ENCODE measurements at places on chromosomes 13 and 19.

DNA sequence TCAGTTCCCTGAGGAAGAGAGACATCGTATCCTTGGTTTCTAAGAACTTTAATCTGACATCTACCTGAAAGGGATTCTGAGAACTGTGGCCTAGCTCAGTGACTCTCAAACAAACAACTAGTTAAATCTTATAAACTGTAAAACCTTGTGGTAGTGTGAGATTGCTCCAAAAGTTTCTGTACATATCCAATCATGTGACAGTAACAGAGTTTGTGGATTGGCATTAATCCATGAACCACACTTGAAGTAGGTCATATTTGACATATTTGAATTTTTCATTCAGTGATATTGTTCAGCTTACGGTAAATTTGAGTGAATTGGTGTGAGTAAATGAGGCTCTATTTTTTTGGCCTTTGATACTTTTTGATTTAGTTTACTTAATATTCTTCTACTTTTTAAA lies 15.0 kb downstream of the TDRD3 start:
- DNase-seq, result no peak

- DNase-seq, result no peak
Measured at GRCh38 chr13:90618133-90618532, 729.4 kb upstream of the MIR17HG start.

DNA sequence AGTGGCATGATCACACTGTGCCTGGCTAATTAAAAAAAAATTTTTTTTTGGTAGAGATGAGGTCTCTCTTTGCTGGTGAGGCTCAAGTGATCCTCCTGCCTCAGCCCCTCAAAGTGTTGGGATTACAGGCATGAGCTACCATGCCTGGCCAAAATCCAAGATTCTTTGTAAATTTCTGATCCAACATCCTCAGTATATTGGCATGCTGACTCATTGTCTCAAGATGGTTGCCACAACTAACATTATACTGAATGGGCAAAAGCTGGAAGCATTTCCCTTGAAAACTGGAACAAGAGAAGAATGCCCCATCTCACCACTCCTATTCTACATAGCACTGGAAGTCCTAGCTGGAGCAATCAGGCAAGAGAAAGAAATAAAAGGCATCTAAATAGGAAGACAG lies 100.0 kb downstream of the KLF5 start:
- DNase-seq, result no peak

GRCh38 chr19:17266589-17266974 lies 661 bp upstream of the BABAM1 start:
- DNase-seq, result no peak

- no peak for DNase-seq
Measured at GRCh38 chr19:10418235-10418484, 2.2 kb upstream of the PDE4A start.

GRCh38 chr13:35567406-35567980 lies 91.0 kb upstream of the MAB21L1 start:
- no peak for DNase-seq

DNA sequence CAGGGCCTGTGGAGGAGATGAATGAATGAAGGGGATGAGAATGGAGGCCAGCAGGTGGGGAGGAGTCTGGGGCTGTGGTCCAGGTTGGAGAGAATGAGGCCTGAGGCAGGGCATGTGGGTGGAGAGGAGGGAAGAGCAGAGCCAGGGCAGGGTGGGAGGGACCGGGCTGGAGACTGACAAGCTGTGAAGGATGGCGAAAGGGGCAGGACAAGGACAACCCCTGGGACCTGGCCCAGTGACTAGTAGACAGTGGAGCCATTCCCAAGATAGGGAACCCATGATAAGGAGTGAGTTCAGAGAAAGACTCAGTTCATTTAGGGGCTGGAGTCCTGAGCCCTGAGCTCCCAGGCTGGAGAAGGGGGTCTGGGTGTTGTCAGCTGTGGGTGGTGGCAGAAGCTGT lies 3.0 kb downstream of the PTH2 start:
- no peak for DNase-seq

GRCh38 chr13:96229356-96229755 lies 139.4 kb downstream of the HS6ST3 start:
- no peak for DNase-seq

DNA sequence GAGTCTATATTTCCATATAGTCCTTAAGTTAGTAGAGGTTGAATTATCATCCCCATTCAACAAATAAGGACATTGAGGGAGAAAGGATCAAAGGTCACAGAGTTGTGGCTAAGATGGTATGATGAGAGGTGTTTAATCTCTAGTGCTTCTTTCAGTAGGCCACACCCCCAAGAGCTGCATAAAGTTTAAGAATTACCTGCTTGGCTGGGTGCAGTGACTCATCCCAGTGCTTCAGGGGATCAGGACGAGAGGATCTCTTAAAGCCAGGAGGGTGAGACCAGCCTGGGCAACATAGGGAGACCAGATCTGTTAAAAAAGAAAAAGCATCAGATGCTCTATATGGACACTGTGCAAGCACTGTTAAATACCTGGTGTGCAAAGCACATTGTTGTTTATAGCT lies 560.0 kb upstream of the KLHL1 start:
- no peak for DNase-seq

DNA sequence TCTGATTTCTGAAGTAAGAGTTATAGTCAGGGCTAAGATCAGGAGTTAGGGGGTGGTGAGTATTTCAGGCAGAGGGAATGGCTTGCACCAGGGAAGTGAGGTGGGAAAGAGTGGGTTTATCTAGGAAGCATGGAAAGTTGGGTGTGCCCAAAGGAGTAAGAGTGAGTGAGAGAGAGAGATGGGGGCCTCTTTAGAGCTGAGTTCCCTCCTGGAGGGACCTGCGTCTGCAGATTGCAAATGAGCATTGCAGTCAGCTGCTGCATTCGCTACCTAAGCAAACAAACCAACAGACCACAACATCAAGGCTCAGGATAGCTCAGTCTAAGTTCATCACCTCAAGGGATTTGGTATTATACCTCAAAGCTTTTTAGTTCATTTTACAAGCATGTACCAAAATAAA lies 405.8 kb downstream of the FGF9 start:
- no peak for DNase-seq

DNA sequence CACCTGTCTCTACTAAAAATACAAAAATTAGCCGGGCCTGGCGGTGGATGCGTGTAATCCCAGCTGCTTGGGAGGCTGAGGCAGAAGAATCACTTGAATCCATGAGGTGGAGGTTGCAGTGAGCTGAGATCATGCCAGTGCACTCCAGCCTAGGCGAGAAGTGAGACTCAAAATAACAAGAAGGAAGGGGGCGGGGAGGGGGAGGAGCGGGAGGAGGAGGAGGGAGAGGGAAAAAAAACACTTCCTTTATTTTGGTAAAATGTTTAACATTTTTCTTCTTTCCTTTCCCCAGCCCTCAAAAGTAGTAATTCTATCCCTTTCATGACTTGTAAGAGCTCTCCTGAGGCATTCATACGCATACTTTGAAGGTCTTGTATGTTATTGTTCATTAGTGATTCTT lies 44.3 kb downstream of the SPRY2 start:
- DNase-seq, result no peak

DNA sequence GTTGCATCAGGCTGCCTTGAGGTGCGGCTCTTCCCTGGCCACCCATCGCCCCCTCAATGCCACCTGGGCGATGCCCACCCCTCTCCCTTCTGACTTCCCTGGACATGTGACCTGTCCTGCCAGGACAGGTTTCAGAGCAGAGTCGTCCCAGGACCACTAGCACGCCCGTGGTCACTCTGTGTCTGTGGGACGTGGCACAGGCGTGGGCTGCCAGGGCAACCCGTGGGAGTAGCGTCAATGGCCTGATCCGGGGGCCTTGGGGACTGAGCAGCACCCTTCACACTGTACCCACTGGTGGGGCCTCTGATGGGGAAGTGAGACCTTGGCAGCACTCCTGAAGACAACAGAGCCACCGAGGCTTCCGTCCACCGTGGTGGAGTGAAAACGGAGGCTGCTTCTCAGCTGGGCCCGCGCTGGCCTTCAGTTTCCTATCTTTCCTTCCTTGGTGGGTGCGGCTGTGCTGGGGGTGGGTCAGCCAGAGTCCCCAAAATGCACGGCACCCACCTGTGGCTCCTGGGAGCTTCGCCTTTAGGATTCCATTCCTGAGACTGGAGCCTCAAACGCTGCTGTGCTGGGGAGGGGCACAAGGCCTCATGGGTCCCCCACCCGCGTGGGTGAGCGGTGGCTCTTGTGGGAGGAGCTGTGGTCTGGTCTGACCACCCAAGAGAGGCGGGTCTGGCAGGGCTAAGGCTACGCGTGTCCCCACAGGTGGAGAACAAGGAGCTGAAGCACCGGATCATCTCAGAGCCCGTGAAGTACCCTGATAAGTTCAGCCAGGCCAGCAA lies 26.7 kb upstream of the TMEM255B start:
- no peak for DNase-seq

DNA sequence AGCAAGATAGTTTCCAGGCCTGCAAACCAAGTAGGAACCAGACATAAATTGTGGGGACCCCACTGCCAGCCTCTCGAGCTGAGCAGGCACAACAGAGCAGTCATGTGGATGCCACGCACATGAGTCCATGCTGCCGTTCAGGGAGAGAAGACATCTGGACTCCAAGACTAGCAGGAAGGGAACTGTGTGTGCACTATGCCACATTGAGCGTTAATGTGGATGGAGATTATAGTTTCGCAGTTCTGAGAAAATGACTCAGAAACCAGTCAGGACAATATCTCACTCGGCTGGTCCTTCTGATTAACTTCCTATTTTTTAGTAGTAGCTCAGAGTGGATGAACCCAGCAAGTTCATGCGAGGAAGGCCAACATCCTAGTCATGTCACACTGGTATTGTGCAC lies 124.9 kb downstream of the CRYL1 start:
- DNase-seq, result no peak

DNA sequence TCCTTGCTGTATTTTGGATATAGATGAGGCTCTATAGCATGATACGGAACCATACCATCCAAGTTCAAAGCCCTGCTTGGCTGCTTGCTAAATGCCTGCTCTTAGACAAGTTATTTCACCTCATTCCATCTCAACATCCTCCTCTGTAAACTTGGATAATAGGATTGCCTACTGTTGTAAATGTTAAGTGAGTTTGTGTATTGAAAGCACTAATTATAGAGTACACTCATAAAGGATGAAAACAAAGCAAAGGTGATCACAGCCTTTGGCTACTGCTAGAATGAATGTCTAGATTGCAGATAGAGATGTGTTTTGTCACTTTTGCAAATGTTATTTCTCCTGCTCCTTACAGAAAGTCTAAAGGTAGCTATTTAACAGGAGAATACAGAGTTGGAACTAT lies 34.3 kb upstream of the STARD13 start:
- DNase-seq, result no peak

GRCh38 chr13:30572859-30573275 lies 44.9 kb upstream of the USPL1 start:
- DNase-seq, result peak; percentile 15

- no peak for DNase-seq
Measured at GRCh38 chr13:105827111-105827809, 708.2 kb downstream of the EFNB2 start.

- DNase-seq, result no peak
Measured at GRCh38 chr13:27782151-27782550, 10.1 kb upstream of the GSX1 start.

DNA sequence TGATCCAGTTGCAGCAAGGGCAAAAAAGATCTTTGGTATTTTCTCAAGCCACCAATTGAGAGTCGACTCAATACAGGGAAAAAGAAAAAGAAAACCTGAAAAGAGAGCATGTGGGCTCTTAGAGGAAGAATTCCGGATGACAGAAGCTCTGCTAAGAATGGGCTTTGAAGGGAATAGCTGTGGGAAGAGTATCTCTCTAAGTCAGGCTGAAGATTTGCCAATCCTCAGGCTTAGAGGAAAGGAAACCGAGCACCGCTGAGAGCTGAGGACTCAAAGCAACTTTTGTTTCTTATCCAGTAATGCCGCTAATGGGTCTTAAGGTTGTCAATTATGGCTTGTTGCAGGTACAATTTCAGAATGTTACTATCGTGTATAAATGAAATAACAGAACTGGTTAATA lies 166.4 kb downstream of the EFNB2 start:
- DNase-seq, result no peak

GRCh38 chr19:33866696-33867095 lies 70.0 kb downstream of the KCTD15 start:
- DNase-seq, result no peak

GRCh38 chr19:1478934-1479707 lies at the start of gene C19orf25:
TSS of gene C19orf25 (minus strand) at chr19:1479215. CDS start at chr19:1478903, 312 bp downstream.
- DNase-seq, result peak; percentile 100

DNA sequence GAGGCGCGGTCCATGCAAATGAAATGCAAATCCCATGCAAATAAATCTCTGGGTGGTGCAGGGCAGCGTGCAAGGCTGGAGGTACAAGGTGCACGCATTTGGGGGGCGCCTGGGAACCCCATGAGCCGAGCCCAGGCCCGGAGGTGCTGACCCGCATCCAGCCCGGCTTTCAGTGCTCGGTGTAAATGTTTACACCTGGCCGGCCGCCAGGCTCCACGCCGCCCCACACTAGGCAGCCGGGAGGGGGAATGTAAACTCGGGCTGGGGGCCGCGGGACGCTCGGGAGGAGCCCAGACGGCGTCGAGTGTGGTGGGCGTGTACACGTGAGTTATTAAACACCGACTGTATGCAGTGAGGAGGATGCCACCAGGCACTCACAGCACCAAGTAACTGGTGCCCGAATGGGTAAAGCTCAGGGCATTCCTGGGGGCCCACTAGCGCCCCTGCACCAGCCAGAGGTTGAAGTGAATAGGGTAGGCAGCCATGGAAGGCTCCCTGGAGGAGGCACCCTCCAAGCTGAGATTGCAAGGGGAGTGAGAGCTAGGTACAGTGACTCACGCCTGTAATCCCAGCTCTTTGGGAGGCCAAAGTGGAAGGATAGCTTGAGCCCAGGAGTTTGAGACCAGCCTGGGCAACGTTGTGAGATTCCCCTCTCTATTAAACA lies 17.2 kb downstream of the FUT6 start:
- no peak for DNase-seq

- DNase-seq, result no peak
Measured at GRCh38 chr13:27765650-27766049, 26.6 kb upstream of the GSX1 start.
